Mesothelial cell of epicardium (in vitro differentiated cells): ENCODE measurements at places on chromosomes 12 and 14.
A peak's percentile ranks its signal among the peaks of the same experiment; 100 is the strongest.

GRCh38 chr12:33314223-33314622, 125.4 kb downstream of the SYT10 start:
- DNase-seq, result no peak

DNA sequence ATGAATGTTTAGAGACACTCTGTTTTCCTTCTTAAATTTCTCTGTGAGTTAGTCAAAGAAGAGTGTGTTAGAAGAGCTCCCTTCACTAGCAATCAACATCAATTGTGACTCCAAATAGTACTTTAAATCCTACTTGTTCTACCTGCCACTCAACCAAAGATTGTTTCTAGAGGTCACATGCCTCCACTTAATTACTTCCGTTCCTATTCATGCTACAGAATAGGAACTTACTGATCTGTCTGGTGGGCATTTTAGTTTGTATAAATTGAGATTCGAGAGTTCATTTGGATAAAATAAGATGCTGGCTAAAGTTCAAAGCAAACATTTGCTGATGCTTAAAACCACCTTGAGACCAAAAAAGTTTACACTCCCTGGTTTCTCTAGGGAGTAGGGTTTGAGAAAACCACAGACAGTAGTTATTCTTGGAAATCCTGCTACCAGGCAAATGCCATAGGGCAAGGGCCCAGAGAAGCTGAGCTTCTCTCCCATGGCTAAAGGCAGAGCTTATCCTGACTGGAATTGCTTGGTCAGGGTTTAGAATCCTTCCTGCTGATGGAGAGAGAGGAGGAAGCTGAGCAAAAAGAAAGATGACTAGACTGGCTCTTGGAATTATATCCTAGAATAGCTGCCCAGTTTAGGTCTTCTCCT, 389.6 kb upstream of the ATP2B1 start:
- DNase-seq, result no peak

- no peak for DNase-seq
Observed at GRCh38 chr12:94037444-94037843, 110.9 kb upstream of the PLXNC1 start.

GRCh38 chr12:68878283-68878682, 54.7 kb downstream of the CPM start:
- no peak for DNase-seq

DNA sequence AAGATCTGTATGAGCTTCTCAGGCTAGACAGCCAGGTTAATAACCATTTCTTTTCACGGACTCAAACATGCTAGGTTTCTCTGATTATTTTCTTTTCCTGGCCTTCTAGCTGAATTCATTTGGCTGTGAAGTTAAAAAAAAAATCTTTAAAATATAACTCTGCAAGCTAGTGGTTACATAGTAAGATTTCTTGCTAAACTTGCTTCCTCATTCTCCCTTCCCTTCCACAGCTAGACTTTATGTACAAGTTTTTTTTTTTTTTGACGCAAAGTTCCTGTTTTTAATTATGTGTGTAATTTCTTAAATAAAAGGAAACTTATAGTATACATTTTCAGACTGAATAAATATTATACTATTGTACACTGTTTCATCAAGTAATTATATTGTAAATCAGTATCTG, 145.4 kb downstream of the TMTC2 start:
- no peak for DNase-seq

DNA sequence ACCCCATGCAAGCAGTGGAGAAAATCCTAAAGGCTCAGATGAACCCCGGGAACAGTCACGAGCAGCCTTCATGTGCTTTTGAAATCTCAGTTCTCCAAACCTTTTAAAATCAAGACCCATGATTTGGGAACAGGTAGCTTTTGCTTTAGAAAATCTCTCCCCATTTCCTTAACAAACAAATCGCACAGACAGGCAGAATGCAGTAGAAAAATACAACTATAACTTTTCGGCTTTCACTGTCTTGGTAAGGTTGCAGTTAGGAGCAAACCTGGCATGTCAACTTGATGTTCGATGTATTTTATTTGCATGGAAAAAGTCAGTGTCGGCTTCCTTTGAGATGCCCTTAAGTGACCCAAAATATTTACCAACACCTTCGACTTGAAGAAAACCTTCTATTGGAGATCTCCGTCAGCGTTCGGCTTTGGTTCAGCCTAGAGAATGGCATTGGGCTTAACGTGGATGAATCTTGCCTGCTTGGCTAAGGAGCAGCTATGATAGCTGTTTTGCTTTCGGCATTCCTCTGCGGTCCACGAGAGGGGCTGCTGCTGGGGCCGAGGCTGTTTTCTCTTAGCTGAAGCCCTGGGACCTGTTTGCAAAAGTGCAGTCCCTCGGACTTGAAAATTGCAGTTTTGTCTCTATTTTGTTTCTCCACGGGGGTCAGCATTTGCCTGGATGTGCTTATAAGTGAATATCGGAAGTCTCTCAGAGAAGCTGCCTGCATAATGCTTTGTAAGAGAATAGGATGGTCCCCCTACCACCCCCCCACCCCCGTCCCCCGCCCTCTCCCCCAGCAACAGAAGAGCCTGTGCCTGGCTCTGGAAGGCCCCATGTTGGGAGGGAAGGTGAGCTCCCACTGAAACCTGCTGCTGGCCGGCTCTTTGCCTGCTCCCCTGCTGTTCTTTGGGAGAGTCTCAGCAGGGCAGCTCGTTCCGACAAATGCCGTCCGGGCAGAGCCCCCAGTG, 122.8 kb downstream of the AACS start:
- DNase-seq, result no peak

DNA sequence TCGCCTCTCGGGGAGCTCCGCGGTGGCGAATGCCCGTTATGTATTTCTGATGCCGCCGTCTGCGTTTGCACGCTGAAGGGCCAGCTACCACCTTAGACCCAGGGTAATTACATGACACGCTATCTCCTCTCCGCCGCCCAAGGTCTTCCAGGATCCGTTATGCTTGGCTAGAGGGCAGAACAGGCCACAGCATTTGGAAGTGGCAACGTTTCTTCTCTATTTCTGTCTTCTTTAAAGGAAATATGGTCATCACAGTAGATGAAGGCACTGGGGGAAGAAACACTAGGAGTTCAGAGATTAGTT, 861 bp upstream of the MDGA2 start:
- DNase-seq, result no peak

DNA sequence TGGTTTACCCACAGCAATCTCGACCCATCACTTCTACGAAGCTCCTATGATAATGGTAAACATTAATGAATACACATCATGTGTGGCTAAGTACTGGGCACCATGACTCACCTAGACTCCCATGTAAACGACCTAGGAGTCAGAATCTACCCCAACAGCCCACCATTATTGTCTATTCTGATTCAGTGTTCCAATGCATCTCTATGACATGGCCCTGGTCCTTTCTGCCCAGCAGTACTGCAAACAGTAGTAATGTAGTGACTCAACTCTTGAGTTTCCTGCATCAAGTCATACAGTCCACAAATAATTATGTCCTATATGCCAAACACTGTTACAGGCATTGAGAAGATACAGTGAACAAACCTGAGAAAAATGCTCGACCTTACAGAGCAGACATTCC, 14.6 kb downstream of the GTF2A1 start:
- no peak for DNase-seq

DNA sequence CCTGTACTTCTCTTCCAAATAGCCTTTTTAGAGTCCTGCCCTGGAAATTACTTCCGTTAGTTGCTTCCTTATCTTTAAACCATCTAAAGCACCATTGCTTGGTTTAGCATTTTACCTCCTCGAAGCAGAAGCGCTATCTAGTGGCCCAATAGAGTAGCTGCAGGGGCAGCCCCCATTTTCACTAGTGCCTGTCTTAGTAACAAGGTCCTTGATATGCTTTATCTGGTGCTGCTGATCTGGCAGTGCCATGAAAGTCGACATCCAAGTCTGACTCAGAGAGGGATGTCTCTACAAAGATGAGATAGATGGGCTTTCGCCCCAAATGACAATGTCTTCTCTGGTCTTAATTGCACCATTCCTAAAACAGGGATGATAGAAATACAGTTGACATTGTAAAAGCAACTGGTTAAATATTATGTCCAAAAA, 25.0 kb upstream of the CIT start:
- DNase-seq, result no peak

DNA sequence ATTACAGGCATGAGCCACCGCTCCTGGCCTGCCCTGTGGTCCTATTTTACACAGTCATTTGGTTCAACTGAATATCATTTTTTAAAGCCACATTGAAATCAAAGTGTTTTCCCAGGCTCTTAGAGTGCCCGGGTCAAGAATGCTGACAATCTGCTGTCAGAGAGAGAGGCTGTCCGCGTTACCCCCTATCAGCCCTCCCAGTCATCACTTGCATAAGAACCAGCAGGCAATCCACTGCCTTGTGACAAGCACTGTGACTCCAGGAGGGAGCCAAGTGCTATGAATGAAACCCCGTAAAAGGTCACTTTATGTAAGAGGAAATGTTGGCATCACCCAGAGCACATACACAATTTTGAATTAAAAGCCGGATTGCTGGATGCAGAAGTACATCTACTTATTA, 13.5 kb downstream of the PHLDA1 start:
- DNase-seq, result no peak

- DNase-seq, result no peak
Observed at GRCh38 chr12:54126696-54127537, 61.9 kb downstream of the SMUG1 start.

DNA sequence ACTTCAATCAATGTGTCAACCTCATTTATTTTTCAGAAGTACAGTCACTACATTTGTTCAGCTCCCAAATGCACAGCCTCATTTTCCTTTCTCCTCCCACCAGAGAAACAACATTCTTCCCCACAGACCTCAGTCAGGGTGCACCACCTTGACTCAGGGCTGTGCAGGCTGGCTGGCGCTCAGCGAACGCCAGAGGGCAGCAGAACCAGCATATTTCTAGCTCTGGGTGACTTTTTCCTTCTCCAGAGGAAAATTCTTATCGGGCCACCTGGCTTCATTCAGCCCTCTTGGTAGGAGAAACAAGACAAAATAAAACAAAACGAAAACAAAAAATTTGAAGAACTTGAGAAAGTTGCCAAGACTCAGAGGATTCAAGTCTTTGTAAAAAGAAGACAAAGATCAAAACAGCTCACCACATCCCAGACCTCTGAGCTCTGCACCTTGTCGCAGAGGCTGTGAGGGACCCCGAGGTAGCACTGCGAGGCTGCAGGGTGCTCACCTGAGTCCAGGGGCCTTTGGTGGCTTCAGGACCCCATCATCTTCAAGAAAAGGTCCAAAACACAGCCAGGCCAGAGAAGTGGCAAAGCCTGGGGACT, 33.7 kb downstream of the PAH start:
- DNase-seq, result peak; percentile 38

GRCh38 chr12:4322726-4323125, 1.7 kb downstream of the TIGAR start:
- no peak for DNase-seq

- DNase-seq, result no peak
Observed at GRCh38 chr12:31531893-31532292, 59.0 kb downstream of the DENND5B start.

DNA sequence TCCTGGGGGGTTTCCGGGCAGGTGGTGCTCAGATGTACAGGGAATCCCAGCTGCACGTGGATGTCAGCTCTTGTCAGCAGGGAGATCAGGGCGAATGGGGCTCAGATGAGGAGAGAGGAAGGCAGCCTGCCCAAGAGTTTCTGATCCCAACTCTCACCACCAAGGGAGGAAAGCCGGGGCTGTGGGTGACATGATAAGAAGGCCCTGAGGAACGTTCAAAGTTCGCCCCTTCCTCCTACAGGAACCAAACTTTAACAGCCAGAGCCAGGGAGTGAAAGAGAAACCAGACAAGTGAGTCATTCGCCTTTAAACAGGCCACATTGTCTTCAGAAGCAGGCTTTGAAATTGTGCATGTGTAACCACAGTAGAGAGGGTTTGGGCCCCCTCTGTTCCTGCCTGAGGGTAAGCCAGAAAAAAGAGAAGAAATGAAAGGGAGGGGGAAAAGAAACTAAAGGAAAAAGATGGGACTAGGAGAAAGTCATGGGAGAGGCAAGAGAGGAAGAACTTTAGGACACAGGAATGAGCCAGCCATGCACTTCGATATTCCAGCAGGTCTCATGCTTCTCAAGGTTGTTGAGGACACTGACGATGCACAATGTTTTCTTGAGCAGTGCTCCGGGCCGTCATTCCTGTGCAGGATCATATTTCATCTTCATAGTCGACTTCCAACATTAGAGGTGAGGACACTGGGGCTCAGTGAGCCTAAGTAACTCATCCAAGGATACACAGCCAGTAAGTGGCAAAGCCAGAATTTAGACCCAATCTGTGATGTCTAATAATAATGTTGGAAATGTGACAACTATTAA, 691.4 kb upstream of the TBX3 start:
- no peak for DNase-seq

DNA sequence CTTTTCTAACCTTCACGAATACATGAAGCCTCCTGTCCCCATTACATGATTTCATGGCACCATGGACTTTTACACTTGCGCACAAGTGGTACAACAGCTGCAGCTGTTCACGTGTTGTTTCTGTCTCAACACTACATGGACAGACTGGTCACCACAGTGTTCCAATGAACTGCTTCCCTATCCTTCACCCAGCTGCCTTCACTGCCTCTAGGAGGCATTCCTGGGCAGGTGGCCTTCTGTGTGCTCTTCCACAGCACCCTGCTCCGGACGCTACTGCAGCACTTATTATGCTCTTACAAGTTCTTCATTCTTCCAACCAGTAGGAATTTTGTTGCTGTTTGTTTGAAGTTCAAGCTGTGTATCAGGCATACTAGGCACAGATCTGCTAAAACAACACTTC, 1.5 kb downstream of the MTERF2 start:
- no peak for DNase-seq

DNA sequence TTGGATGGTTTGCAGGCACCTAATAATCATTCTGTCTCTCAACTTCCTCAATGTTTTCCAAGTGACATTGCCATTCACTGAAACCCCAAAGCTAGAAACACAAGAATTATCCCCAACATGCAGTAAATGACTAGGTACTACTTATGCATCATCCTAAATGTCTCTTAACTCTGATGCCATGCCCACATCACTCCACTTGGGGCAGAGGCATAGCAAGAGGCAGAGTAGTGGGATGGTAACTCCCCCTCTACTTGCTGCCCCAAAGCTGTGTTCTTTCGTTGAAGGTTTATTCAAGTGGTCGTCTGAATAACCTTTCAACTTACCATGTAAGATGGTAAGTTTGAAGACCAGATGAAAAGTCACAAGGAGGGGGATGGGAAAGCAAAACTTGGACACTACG, 77.9 kb upstream of the SOX5 start:
- no peak for DNase-seq

DNA sequence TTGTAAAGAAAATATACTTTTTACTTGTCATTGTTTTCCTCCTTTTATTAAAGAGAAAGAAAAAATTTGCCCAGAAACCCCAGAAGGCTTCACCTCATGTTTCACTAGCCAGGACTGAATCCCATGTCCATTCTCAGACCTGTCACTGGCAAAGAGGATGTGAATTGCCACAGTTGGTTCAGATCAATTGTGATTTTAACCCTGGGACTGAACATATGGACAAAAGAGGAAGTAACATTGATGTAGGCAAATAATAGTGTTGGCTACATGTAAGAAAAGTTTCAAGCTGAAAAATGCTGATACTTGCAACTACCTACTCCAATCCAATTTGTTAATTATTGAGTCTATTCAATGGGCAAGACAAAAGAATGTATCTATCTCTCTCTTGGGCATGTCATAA, 8.6 kb upstream of the CCDC196 start:
- no peak for DNase-seq
